ENCODE measurements at places on chromosomes 12 and 14.

DNA sequence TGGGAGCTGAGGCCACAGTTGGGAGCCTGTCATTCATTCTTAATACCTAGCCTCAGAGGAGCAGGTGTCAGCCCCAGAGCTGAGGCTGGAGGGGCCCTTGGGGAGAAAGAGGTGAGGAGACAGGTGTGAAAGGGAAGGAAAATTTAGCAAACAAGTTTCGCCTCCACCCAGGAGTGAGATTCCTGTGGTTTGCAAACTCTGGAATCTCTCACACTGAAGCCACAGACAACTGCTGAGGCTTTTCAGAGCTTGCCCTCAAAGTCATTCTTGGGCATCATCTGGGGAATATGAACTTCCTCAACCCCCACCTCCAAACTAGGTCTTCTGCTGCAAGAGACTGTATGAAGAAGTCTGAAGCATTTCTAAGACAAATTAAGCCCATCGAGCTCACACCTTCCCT, 589.5 kb upstream of the TBX3 start:
- DNase-seq = no peak

GRCh38 chr14:91111443-91111842, 2.4 kb upstream of the DGLUCY start:
- DNase-seq = no peak

- no peak for DNase-seq
Observed at GRCh38 chr12:124381456-124382296, 86.8 kb downstream of the RFLNA start.

DNA sequence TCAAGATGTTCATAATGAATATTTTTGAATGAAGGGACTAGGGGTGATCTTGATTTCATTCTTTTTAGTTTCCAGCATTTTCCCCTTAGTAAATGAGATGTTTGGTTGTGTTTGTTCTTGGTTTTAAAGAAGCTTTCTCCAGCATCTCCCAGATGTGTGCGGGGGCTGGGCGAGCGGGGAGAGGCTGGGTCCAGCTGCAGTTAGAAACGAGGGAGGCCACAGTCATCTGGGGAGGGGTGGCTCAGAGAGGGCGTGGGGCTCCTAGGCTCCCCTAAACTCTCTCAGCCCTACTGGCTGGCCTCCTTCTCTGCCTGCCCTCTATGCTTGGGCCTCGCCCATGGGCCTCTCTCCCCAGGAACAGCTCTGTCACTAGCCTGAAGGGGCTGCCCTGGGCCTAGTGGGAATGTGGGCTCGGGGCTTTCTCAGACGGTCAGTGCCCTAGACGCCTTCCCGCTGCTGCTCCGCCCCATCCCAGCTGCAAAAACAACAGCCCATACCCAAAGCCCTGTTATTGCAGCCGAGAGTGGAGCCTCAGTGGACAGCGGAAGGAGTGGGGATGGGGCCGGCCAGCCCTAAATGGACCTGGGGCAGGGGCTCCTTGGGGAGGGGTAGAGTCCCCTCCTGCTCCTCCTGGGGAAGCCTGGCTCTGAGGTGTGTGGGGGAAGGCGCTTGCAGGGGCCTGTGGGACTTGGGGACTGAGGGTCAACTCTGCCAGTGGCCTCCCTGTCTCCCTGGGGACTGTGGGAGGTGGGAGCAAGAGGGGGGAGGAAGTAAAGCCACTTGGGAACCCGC, 18.3 kb upstream of the EIF2B2 start:
- DNase-seq = no peak

DNA sequence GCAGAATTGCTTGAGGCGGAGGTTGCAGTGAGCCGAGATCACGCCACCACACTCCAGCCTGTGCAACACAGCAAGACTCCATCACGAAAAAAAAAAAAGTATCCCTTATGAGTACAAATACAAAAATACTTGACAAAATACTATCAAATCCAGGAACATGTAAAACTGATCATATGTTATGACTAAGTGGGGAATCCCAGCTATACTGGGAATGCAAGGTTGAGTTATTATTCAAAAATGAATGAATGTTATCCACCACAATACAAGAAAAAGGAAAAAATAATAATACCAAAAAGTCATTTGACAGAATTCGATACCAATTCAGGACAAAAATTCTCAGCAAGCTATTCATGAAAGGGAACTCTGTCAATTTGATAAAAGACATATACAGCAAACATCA, 32.6 kb downstream of the MOK start:
- DNase-seq = no peak
